ENCODE measurements at places on chromosomes 11 and 22. TPM values are rescaled to one million over a fixed set of nuclear protein-coding genes. Genes with fewer than 3 reads are reported as not detected.

The RFPL3 gene
- total RNA-seq: not detected

GRCh38 chr22:44362249-44363012 is 49.7 kb upstream of the SHISAL1 start:
- no peak for DNase-seq

DNA sequence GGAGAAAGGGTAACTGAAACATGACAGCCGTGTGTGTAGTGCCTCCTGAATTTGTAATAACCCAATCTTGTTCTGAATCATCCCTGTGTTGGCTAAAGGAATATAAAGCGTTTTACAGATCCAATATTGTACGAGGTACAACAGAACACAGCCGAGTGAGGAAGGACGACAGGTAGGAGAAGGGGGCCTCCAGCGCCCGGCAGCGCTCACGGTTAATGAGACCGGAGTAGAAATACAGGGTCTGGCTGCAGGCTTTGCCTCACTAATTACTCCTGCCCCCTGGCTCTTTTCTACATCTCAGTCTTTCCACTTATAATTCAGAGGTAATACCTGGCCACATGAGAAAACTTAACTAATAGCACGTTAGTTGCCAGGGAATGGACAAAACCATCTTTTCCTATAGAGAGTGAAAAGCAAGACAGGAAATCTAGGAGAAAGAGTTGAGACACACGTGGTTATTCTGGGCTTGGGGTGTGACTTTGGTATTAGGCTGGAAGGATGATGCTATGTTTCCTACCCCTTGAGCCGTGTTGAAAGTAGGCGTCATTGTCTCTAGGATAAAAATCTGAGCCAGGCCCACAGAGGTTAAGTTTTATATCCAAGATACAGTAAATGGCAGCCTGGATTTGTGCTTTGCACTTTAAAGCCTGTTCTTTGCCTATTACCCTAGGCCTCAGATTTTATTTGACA is 54.1 kb downstream of the GRIK4 start:
- no peak for DNase-seq

DNA sequence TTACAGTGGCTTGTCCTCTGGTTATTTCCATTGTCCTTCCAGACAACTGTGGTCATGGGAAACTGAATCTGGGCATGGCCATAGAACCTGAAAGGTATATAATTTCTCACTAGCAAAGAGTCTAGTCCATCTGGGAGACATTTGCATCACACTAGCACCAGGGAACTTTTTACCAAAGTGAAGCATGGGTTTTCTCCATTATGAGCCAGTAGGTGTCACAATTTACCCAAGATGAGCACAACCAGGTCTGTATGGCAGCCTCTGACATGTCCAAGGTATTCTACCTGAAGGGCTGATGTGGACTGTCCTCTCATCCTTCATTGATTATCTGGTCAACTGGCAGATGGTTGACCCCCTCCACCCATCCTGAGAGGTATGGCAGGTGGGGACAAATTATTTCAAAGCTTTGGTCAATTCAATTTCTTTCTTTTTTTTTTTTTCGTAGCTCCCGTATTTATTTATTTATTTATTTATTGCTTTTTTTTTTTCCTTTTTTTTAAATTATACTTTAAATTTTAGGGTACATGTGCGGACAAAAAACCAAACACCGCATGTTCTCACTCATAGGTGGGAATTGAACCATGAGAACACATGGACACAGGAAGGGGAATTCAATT is 425.9 kb downstream of the TMEM135 start:
- DNase-seq: no peak

DNA sequence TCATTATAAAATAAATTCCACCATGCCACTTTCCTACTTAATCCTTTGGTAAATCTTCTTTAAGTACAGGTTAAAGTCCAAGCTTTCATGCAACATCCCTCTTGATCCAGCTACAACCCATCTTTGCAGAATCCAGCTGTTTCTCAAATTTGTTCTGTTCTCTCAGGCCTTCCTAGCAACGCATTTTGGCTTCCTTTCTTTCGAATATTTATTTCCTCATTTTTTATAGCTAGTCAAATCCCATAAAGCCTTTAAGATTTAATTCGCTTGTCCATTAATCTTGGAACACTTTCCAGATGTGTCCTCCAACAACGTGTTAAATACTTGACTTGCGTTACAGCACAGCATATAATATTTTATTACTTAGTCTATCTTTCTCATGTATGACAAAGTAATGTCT is 600.1 kb upstream of the CHORDC1 start:
- no peak for DNase-seq

The ANO9 gene
- 18.4 TPM for total RNA-seq

DNA sequence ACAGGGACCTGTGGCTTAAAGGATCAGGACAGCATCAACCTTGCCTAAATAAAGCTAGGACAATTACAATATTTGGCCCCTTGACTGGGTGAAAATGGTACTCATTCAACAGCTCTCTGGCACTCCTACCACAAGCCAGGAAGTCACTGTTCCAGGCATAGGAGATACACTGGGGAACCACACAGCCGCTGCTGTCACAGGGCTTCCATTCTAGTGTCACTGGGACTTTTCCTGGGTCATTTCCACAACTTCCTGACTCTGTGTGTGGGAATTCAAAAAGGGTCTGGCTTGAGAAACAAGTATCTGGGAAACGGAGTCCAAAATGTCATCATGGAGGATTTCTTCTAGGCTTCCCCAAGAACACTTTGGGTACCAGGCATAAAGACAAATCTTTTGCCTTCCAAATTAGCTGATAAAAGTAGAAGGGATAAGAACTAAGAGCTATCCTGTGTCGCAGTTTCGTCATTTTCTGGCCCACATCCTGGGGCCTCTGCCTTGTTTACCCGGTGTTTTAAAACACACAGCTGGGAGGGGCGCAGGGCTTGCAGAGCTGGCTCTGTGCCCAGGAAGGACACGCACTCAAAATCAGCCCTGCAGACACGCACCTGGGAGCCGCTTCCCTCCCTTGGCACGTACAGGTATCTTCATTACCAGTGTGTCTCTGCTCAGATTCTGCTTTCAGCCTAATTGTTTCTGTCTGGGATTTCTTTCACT is 38.0 kb downstream of the TMEM45B start:
- DNase-seq: no peak

DNA sequence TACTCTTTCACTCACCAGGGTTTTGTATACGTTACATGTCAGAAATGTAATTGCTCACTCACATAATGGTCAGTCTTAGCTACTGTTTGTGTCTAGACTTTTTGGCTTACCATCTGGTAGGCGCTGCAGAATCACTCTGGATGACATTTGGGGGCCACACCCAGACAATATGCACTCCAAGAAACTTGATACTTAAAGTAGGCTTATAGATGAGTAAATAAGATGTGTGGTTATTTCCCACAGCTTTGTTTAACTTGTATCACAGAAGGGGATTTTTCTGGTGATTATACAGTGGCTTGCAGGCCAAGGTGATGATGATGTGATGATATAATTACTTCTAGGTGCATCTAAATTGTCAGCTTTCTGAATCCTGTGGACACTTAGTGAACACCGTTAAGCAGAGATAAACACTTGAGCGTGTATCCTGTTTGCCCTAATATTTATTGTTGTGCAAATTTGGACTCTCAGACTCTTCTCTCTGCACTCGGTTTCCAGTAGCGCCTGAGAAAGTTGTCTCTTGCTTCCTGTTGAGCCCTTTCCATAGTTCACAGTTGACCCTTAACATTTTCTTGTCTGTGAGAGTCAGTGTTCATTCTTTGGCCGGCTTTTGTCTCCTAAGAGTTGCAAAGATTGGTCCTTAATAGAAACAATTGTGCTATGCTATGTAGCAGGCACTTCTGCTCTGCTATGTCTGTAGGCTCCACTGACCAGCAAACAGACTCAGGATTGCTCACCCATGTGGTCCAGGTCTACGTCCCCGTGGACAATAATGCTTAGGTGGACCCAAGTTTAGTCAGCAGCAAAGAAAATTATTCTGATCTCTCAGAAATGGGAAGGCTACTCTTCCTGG is 89.3 kb downstream of the PRR5L start:
- DNase-seq: no peak

DNA sequence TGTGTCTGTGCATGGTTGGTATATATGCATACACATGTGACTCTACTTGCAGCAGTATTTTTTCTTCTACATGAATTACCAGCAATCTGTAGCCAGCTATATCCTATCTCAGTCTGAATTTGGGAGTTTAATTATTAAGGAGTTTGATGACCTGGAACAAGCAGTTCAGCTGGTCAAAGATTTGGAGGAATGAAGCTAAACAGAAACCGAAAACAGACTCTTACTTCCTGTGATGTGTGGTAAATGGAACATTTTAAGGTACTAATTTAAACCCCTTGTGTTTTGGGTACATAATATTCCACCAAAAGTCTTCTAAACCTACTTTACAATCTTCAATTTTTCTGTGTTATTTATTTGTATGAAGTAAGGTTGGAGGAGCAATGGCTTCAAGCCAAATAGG is 124.4 kb upstream of the PGR start:
- no peak for DNase-seq

- no peak for DNase-seq
These were observed 17.9 kb downstream of the LINC01488 start for GRCh38 chr11:69499186-69499917.

Measured in kidney epithelial cell (primary cell).